ENCODE measurements at places on chromosomes 4 and X.

DNA sequence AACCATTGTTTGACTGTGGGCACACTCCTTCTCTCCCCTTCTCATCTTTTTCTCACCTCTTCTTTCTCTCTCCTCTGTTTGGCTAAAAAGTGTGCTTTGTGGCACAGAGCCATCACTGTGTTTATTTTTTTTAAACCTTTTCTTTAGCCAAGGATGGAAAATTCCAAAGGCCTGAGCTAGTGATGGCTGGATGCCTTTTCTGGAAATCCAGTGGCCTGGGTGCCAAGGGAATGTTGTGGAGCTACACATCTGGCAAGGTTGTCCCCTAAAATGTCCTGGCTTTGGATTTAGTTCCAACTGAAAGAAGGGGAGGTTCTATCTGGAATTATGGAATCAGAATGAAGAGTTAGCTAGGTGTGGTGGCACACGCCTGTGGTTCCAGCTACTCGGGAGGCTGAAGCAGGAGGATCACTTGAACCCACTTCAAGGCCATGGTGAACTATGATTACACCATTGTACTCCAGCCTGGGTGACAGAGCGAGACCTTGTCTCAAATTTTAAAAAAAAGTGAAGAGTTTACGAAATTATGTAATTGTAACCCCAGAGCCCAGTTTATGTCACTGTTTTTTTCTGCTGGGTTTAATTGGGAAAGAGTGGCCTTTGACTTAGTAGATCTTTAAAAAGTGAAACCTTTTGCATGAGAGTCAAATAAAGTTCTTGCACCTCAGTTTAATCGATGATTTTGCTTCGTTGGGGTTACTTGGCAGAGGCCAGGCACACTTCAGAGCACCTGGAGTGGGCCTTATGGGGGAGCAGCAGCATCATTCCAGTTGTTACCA lies 17.7 kb downstream of the DOCK11 start:
- no peak for DNase-seq

DNA sequence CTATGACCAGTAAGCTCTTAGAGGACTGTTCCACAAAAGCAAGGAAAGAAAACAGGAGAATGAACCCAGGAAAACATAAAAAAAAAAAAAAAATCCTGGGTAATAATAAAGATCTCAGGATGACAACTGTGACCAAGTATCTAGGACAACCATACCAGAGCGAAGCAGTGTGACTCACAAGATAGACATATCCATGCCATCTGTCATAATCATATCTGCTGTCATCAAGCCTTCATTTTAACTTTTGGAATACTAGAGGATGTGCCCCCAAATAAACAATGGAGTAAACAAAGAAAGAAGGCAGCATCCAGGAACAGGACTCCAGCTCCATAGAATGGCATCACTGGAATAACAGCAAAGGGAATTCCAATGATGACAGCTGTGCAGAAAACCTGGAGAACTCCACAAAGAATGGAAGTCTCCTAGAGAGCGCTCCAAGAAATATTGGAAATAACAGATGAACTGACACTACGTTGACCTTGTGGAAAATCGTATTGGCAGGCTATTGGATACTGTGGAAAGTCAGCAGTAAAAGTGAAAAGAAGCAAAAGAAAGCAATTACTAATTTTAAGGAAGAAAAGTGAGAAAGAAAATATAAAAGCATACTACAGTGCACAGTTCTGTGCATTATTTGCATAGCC lies 35.3 kb downstream of the HPGDS start:
- no peak for DNase-seq

DNA sequence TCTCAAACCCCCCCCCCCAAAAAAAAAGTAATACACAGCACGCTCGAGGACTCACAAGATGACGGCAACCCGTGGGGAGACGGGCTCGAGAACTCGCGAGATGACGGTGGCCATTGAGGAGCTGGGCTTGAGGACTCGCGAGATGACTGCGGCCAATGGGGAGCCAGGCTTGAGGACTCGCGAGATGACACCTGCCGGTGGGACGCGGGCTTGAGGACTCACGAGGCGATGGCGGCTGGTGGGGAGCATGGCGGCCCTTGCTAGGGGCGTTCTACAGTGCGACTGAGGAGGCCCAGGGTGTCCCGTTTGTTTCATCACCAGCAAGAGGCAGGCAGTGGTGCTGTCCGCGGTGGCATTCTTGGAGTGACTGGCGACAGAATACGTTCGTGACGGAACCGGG lies 172.4 kb upstream of the MAGEB16 start:
- no peak for DNase-seq

GRCh38 chr4:111979921-111980320 lies 165.3 kb upstream of the FAM241A start:
- no peak for DNase-seq

GRCh38 chr4:186260504-186261448 lies 5.2 kb upstream of the F11 start:
- DNase-seq, result no peak

DNA sequence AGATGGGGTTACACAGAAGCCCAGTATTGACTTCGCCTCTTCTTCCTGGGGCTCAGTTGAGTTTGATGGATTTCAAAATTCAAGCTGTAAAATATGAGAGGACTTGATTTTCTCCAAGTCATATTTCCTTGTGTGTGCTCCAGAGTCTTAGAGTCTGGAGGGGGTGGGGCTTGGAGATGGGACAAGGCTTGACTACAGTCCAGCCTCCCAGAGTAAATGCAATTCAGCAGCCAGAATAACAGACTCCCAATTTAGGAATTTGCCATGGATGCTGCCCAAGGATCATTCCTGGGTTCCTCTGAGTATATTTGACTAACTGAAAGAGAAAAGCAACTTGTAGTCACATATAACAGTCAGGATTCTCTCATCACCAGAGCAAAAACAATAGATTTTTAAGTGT lies 53.7 kb upstream of the RBPJ start:
- DNase-seq, result no peak

GRCh38 chr4:67941074-67941473 lies 22.2 kb downstream of the TMPRSS11A start:
- no peak for DNase-seq

GRCh38 chrX:111505783-111506182 lies 5.7 kb upstream of the SERTM2 start:
- DNase-seq, result no peak

GRCh38 chr4:86965019-86965976 lies 30.5 kb downstream of the AFF1 start:
- DNase-seq, result no peak

DNA sequence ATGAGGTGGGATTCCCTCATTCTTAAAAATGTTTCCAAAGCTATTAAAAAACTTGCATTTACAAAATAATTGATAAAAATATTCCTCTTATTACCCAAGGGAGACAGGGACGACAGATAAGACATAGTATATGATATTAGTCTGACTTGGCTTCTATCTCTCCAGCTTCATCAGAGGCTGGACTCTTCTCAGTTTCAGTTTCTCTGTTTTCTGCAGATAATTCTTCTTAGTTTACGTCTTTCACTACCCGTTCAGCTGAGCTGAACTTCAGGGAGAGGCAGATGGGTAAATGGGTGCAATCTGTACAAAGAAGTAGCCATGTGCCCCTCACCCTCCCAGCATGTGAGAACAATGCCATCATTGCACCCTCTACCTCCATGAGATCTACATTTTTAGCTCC lies 214.0 kb upstream of the SLIT2 start:
- DNase-seq, result no peak

GRCh38 chr4:164700471-164700870 lies 53.5 kb upstream of the SMIM31 start:
- DNase-seq, result no peak

GRCh38 chrX:111182997-111183396 lies 87.0 kb downstream of the PAK3 start:
- DNase-seq, result no peak

DNA sequence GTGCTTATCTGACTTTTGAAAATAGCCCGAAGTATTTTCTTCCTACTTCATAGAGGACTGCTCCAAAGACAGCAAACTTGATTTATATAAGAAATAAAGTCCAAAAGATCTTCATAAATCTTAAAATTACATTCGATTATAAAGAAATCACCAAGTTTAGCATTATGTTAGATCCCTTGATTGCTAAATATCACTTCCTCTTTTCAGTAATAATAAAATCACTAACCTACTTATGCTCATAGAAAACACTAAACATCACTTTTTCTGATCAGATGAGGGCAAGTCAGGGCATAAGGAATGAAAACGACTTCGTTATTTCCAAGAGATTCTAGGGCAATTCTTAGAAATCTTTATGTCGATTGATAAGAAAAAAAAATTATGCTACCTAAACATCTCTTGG lies 32.0 kb downstream of the DYNLT3 start:
- no peak for DNase-seq

DNA sequence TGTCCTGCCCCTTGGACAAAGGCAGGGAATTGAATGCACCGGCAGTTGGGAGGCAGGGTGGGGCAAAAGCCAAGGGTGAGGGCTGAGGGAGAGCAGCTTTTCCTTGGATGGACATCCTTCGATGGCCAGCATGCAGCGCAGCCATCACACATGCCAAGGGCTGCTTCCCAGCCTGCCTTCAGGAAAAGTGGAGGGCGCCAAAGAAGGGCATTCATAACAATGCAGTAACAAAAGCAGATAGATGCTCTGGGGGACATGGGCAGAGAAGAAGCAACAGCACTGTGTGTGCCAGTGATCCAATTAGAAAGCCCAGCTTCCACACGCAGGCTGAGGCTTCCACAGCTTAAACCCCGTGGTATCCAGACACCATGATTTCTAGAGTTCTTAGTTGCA lies 71.5 kb downstream of the TSPAN5 start:
- no peak for DNase-seq

DNA sequence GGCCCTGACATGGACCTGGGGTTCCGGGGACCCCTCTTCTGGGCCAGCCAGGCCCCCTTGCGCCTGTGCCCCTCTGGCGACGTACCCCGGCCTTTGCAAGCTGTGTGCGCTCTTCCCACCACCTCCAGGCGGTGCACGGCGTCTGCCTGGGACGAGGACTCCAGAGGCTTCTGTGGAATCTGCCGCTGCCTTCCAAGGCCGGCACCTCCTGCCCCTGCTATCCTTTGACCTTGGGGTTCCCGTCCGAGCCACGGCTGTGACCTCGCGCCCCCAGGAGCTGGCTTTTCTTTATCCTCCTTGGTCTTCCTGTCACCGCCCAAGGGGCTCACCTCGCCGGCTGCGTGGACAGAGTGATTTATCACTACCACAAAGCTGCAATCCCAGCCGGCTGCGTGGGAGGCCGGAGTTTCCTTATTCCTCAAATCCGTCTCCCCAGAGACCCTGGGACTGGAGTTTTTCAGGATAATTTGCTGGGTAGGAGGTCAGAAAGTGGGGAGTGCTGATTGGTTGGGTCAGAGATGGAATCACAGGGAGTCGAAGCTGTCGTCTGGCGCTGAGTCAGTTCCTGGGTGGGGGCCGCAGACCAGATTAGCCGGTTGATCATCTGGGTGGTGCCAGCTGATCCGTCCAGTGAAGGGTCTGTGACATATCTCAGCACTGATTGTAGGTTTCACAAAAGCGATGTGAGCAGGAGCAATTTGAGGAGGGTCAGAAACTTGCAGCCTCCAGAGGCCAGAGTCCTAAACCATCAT lies 19.8 kb upstream of the PLCXD1 start:
- DNase-seq, result no peak
